Stimulated activated CD8-positive, alpha-beta memory T cell treated with anti-CD3 and anti-CD28 coated beads, Interleukin-2, amount 100 ng/mL, for 1 hour (primary cell): ENCODE measurements at places on chromosomes 7 and 10.

DNA sequence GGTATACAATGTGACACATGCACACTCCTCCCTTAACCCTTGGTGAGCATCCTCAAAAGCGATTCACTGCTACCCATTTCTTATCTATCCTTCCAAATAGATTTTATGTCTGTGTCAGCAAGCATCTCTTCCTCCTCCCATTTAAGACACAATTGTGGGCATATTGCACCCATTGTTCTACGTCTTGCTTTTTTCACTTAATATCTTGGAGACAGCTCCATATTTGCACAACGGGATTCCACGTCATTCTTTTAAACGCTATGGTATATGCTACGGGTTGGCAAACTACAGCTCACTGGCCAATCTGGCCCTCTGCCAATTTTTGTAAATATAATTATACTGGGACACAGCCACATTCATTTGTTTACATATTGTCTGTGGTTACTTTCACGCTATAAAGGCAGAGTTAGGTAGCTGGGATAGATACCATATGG, 88.6 kb downstream of the RNF216 start:
- no peak for DNase-seq

- DNase-seq: no peak
These were observed 82.3 kb downstream of the LHPP start for GRCh38 chr10:124543971-124544370.

DNA sequence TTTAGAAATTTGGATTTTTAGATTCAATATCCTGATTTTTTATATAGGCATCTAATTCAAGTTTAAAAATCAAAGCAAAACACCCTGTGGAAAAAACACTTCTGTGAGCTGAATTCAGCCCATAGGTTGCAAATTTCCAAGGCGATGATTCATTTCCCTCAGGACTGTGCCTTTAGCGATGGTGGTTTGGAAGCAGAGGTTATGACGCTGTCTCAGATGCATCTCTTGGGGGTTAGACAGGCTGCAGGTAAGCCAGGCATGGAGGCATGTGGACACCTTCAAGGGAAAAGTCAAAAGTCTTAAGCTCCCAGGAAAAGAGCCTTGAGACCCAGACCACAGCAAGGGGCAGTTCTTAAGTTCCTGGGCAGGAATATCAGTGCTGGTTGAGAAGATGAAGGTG, 9.5 kb upstream of the FRA10AC1 start:
- no peak for DNase-seq

GRCh38 chr7:25720427-25720826, 431.6 kb upstream of the NFE2L3 start:
- no peak for DNase-seq

DNA sequence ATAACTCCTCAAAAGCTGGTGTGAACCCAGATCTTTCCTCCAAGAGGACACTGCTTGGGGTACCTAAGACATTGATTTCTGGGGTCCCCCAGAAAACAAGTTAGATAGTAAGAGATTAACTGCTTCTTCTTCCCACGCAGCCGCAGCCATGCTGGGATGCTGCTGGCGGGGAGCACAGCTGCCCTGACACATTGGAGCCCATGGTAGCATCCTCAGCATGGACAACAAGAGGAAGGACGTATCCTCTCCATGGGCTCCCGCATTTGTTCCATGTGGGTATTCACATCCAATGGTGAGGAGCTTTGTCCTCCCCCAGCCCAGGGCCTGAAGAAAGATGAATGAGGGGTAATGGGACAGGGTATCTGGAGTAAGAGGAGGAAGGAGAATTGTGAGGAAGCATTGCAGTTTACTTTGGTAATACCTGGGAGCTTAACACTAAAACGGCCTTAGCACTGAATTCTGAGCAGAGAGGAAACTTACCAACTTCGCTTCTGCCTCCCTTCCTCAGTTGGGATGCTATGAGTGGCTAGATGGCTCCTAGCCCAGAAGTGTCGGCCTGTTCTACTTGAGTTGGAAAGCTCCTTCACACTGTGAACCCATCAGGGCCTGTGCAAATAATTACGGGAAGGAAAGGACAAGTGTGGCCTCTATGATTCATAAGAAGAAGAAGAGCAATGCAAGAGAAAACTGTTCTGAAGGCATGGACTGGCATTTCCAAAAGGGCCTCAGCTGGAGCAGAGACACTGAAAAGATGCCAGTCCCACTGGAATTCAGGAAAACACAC, 43.9 kb downstream of the C10orf120 start:
- no peak for DNase-seq

DNA sequence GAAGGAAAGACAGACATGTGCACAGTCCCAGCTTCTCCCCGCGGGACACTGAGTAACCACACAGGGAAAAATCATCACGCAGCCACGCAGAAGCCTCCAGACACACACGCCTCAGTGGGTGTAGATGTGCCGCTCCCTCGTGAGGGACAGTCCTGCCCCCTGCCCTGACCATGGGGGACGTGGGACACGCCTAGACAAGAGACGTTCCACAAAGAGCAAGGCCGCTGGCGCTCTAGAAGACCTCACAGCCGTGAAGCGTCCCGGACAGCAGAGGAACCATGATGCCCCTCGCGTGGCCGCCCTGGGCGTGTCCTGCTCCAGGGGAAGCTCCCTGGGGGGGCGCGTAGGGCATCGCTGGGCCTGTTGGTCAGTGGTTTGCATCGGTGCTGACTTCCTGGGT, 210.8 kb downstream of the DNAJB6 start:
- DNase-seq: no peak

DNA sequence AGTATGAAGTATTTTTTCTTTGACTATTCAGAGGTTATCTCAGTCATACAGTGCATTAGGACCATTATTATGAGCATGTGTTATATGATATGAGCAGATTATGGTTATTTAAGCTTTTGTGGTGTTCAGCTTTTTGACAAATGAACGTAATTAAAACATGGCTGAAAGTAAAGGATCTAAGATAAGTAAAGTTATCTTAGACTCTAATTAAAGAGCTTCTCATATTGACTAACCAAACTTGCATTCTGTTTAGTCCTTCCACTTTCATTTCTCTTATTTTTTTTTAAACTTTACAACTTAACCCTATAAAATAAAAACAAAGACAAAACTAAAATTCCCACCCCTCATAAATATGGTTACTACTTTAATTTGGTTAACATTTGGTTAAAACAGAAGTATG, 6.9 kb upstream of the GPR85 start:
- DNase-seq: no peak

DNA sequence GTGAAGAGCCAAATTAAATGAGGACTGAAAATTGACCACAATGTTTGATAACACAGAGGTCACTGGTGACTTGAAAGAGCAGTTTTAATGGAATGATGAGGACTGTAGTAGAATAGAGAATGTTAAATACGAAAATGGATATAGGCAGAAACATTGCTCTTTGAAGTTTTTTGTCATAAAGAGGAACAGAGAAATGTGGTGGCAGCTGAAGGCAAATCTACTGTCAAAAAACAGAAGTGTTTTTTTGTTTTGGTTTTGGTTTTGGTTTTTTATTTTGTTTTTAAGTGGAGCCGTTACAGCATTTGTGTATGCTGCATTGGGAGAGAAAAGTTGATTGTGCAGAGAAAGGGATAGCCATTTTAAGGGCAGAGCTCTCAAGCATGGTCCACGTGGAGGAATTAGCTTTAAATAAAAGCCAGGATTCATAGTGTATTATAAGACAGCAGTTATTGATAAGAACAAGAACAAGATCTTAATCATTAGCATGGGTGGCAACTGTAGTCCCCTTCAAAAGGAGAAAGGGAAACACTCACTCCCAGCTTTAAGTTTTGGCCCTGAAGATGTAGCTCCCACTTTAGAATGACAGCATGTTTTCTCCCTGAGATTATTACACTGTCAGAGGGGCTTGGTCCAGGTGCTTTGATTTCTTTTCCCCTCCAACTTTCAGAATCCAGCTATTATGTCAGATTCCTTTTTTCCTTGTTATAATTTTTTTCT, 156.7 kb upstream of the BET1 start:
- DNase-seq: no peak

- DNase-seq: no peak
These were observed 54.4 kb upstream of the IFRD1 start for GRCh38 chr7:112395893-112396292.

GRCh38 chr10:87887146-87887545, 23.7 kb downstream of the PTEN start:
- no peak for DNase-seq

DNA sequence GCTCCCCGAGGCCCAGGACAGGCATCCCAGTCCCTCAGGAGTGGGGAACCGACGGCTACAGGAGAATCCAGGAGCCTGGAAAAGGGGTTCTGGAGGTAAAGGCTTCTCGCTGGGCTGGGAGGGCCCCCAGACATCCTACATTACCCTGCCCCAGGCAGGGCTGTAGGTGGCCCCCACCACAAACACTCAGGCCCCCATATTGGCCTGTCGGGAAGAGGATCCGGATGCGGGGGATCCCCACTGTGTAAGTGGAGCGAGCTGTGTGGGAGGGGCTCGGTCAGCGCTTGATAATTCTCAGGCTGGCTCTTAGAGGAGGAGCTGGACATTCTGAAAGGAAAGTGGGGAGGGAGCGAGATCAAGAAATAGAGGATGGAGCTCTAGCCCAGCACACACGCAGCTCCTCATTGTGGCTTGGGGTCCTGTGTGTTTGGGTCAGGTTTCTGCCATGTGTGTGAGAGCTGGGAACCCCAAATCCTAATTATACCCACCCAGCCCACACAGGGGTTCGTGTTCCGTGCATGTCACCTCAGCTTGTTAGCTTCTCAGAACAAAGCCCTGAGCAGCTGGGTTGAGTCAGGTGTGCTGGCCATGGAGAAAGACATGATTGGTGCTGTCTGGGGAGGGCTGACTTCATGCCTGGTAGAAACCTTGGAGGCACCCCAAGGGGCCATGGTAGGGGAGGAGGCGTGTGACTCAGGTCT, 49.4 kb downstream of the ZNF467 start:
- DNase-seq: no peak

DNA sequence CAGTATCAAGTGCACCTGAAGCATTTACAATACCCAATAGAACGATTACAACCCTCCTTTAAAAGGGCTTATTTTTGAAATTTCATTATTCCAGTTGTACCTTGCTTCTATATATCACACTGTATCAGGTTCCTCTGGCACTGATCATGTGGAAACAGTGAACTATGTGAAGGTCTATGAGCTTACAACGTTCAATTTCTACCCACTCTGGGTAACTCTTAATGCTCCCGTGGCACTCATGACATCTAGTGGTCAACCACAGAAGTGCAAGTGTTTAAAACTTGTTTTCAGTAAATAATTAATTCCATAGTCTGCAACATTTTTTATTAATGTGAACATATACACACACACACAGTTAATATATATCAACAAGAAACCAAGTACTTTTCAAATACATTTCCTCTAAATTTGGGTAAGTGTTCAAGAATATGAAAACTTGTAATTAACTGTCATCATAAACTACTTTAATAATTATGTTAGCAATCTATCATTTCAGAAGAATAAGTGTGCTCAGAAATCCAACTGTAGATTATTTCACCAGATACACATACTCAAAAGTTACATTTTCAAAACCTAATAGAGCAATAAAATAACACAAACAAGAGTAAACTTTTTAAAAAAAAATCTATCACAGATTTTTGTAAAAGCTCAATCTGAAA, 61.0 kb downstream of the MPP7 start:
- no peak for DNase-seq

- no peak for DNase-seq
These were observed 146.3 kb downstream of the TRIL start for GRCh38 chr7:28811701-28812430.

GRCh38 chr10:122164815-122165483, 106.1 kb upstream of the BTBD16 start:
- DNase-seq: no peak

DNA sequence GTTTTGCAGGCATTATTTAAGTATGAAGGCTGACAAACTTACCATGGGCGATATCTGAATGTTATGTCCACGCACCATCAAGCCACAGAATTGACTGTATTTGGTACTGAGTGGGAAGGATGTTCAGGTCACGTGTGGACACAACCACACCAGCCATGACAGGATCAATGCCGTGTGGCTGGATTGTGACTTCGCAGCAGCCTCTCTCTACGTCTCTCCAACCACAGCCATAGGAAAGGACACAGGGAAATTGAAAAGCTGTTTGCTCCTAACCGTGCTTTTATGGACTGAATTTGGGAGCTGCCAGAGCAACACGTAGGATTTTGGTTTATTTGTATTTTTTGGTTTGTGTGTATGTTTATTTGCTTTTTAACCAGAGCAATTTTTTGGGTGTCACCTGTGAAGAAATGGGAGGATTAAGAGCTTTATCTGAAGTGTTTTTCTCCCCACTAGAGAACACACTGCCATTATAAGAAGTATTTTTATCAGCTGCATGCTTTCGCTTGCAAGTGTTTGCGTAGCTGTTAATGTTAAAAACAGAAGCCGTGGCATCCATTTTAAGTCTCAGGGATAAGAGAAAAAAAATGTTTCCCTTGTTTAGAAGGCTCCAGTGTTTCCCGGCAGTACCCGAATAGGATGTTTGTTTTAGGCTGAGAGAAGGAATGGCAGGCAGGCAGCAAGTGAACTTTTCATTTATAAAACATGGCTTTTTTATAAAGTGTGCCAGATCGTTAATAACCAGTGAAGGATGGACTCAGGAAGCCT, 401.1 kb upstream of the NFE2L3 start:
- DNase-seq: no peak

DNA sequence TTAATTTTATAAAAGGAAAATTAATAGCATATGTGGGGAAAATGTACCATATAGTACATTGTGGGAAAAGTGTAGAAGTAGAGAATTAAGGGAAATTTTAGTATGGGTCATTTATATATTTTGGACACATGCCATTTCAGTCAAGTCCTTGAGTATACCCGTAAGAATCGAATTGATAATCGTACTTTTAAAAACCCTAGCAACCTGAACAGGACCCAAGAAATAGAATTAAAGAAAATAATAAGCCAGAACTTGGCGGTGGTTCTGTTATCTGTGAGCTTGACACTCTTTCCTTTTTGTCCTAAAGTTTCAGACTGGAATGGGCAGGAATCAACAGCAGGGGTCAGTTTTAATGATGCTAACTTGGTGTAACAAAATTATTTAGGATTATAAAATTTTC, 221.0 kb downstream of the CDK14 start:
- DNase-seq: no peak

DNA sequence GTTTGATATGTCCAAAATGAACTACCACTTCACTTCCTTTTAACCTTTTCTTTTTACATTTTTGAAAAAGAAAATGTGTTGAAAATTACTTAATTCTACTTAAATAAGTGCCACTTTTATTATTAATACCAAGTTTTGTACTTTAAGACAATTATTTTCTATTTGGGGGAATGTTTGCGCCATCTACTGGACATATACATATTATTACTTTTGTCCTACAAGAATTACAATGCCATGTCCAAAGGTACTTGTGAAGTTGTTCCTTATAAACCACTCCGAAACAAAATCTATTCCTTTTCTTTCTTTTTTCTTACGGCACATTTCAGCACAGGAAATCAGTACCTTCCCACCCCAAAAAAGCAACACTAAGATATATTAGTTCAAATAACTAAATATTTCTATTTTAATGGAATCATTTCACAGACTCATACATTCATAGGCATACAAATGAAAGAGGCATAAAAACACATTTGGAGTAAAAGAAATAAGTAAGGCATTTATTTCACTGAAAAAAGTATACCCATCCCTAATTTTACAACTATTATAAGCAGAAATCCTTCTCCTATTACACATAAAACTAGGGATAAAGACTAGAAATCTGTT, 169.9 kb downstream of the RNF133 start:
- DNase-seq: no peak
